Femur (tissue), 1 donor: ENCODE measurements at places on chromosomes 3 and 15.

GRCh38 chr3:130975251-130975650 lies 51.4 kb downstream of the ASTE1 start:
- no peak for DNase-seq

- DNase-seq = peak; percentile 78
These were observed 115.4 kb upstream of the PRICKLE2 start for GRCh38 chr3:64340641-64341101.

GRCh38 chr3:130857336-130858026 lies 36.4 kb upstream of the ATP2C1 start:
- no peak for DNase-seq

GRCh38 chr3:16999871-17000270 lies 115.1 kb downstream of the PLCL2 start:
- no peak for DNase-seq

GRCh38 chr3:120209425-120209824 lies 75.6 kb downstream of the GPR156 start:
- no peak for DNase-seq

DNA sequence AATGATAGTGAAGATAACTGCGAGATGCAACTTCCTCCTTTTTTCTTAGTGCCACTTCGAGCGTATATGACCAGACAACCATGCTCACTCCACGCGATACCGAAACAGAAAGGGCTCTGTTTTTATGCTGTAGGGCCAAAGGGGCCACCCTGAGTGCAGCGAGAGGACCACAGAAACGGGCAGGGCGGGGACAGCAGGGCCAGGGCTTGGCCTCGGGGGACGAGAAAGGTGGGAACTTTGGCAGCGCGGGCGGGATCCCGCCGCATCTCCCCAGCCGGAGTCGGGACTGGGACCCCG lies 483 bp downstream of the VPS13C start:
- DNase-seq = peak; percentile 64

- no peak for DNase-seq
These were observed 22.6 kb upstream of the LRTM1 start for GRCh38 chr3:54950391-54951003.

- no peak for DNase-seq
These were observed 76.2 kb downstream of the OCA2 start for GRCh38 chr15:28022961-28023360.

GRCh38 chr3:101513419-101513986 lies 491 bp upstream of the SENP7 start:
- no peak for DNase-seq

- DNase-seq = no peak
These were observed 13.6 kb downstream of the ARL6 start for GRCh38 chr3:97778152-97778551.

DNA sequence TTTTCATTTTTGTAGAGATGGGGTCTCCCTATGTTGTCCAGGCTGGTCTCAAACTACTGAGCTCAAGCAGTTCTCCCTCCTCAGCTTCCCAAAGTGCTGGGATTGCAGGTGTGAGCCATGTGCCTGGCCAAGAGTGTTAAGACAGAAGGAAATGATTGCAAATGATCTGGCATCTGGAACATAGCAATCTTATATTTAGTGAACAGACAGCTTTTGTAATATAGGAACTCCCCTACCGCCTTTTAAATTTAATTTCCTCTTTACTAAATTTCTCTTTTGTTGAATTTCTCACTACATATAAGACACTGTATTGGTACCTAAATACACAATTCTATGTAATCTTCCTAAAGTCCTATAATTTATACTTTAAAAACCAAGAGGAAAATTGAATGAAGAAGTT lies 13.1 kb downstream of the ANO10 start:
- DNase-seq = no peak

- no peak for DNase-seq
These were observed 59.8 kb upstream of the CACNA2D3 start for GRCh38 chr3:54062546-54062945.

DNA sequence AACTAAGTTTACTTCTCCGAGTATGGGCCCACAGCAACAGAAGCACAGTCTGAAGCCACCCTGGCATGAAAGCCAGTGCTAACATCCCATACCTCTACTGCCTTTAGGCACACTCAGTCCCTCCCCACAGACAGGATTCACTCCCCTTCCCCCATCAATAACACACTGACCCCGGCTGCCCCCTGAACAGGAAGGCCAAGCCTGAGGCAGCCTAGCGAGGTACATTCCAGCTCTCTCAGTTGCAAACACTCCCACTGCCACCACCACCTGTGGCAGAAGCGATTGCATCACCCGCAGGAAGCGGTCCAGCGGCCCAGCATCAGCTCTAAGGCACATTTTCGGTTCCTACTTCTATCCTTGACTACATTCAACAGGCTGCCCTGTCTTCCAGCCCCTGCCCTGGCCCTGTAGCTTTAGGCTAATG lies 7.0 kb upstream of the BMF start:
- DNase-seq = peak; percentile 59

DNA sequence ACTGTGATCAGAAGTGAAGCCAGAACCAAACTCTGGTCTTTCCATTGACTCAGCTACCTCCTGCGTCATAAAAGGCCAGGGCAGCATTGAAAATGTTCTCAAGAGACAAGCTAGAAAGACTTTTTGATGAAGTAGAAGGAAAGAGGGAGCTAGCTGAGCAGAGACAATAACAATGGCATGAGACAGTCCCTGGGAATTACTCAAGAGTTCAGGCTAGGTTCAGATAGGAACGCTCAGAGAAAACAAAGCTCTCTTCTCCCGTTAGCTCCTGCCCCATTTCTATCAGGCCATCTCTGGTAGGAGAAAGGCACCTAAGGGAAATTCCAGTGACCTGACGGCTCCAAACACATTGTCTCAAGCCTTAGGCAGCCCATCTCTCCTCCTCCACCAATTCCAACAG lies 7.0 kb upstream of the OXTR start:
- no peak for DNase-seq

DNA sequence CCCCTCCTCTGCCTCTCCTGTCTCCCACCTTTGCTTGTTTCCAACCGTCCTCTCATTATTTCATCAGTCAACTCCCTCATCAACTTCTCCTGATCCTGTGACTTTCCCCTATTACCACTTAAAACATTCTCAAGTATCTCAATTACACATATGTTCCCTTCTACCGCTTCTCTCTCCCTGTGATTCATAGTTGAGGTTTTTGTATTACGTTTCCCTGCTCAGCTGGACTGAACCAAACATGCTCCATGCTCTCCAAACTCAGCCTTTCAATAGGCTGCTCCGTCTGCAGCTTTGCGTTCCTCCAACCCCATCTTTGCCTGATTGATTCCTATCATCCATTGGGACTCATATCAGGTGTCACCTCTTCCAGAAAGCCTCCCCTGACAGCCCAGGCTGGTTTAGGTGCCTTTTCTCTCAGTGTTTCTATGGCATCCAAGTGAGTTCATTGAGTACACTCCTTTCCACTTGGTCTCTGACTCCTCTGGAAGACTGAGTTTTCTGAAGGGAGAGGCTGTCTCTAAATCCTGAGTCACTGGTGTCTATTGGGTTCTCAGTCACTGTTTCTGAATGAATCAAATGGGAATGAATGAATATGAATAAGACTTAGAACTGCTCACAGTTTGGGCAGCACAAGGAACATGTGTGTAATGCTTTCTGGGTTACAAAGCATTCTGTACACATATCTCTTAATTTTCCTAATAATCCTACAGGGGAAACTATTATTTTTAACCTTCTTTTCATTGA lies 56.4 kb downstream of the PLD1 start:
- DNase-seq = no peak

- no peak for DNase-seq
These were observed 78.7 kb downstream of the ZNF385D start for GRCh38 chr3:21672303-21672702.

GRCh38 chr3:42745291-42745745 lies 27.7 kb downstream of the CCDC13 start:
- DNase-seq = no peak

- no peak for DNase-seq
These were observed 17.0 kb downstream of the CORO2B start for GRCh38 chr15:68595761-68596160.

DNA sequence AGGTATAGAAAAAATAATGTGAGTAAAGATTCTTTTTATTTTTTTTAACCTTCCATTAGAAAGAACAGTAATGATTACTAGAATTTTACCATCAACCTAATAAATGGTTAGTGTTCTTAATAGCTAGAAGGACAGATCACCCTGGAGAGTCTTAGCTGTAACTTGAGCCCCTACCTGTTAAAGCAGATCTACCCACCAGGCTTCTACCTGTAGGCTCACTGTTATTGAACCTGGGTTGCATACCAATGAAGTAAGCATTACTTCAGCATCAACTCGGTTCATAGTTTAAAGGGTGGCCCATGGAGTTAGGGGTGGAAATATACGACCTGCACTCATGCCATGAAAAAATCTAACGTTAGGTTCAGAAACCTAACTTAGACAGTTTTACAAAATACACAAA lies 280.4 kb downstream of the BBX start:
- DNase-seq = no peak

DNA sequence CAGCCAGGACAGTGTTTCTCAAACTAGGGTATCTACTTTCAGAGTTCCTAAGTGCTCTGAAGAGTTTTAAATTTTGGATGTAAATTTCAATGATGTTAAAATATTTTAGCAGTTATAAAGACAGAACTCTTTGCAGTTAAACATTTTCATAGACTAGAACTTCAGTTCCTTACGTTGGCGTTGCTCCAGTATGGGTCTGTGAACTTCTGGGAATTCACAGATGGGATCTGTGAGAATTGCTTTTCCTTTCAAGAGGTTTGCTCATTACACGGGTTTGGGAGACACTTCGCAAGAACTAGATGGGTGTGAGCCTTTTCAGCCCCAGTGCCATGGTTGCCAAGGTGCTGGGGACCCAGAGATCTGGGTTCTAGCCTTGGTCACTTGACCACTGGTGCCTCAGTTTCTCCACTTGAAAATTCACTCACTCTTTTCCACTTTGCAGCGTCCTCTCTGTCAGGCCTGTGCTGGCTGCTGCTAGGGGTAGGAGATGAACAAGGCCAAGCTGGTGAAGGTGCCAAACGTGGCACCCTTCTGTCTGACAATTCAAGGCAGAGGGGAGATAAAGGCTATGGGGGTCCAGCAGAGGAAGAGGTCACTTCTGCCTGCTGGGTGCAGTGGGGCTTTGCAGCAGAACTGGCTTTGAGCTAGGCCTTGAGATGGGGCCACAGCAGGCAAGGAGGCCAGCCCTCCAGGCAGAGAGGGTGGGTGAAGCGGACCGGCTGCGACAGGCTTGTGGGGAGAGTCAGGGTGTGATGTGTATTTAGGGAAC lies 48.1 kb downstream of the EPHB3 start:
- no peak for DNase-seq

DNA sequence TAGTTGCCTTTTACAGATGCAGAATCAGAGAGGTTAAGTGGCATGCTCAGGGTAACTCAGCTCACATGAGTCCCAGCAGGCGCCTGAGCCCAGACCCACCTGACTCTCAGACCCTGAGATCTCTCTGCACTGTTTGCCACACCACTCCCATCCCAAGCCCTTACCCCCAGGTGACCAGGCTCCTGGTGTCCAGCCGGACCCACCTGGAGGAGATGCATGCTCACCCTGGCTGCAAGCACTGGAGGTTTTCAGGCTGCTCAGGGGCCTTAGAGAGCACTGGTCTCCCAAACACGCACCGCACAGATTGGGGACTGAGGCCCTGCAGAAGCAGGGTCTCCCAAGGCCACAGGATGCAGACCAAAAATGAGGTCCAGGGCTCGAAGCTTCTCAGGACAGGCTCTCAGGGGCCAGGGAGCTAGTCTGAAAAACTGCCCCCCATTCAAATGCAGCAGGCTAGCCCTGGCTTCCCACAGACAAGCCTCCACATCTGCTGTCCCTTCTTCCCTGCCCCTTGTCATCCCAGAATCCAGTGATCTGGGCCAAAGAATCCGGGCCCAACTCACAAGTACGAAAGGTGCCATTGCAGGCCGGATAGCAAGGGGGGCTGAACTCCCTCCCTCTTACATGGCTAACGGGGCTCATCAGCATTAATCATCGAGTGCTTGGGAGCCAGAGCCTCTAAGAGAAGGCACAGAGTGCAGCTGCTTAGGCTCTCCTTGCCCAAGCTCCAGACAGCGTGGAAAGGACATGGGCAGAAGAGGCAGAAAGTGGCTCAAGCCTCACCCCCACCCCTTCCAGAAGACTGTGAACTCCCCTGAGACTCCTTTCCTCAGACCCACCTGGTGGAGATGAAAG lies 90.2 kb upstream of the PRR20G start:
- no peak for DNase-seq

- DNase-seq = no peak
These were observed 559.8 kb upstream of the CBLB start for GRCh38 chr3:106428565-106428994.

DNA sequence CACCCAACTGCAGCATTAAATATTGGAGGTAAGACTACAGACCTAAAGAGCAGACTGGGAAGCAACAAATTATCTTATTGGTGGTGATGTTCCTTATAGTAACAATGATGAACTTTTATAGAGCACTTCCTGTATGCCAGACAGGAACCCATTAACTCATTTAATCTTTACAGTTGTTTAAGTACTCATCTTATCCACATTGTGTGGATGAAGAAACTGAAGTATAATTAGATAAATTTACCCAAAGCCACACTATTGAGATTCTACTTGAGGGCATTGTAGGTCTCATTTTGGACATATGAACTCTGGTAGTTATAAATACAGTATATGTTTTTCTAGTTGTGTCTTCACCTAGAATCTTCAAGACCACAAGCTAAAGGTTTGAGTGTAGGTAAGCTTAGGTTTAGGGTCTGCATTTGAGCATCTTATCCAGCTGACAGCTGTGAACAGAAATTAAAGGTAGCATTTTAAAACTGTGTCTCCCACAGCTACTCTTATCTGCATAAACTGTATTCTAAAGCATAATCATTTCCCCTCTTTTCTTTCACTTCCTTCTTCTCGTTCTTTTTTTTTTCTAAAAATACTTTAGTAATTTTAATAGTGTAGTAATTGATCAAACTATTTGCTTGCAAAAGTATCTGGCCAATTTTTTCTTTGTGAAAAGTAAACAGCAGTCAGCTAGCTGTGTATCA lies 138.2 kb downstream of the UBE2E2 start:
- no peak for DNase-seq

DNA sequence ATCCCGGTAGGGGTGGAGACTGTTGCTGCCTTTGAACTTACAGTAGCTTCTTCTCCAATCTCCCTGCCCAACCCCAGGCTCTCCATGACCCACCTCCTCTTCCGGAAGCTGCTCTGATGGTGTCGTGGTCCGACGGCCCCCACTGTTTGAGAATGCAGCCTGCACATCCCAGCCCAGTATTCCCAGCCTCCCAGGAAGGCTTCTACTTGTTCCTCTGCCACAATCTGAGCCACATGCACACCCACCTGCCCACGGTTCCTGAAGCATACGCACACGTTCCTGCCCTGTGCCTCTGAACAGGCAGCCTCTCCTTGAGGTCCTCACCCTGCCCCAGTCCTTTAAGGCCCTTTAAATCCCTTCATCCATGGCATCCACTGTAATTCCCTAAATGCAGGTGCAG lies 57.4 kb downstream of the ABTB1 start:
- no peak for DNase-seq

DNA sequence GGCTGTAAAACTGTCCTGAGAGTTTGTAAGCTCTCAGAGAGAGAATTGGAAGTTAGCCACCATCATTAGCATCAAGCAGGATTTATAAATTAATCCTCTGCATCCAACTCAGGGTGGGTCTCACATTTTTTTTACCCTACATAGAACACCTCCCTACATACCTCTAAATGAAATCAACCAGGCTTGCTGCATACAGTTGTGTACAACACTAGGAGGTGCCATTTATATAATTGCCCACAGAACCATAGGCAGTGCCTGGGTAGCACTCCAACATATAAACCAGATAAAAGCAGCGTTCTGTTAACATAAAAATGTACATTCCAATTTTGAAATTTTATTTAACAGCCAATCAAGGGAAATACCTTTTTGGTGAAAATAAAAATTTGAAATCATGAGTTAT lies 48.2 kb upstream of the SELENOK start:
- no peak for DNase-seq
